ENCODE measurements at places on chromosomes 2 and 18.
A peak's percentile ranks its signal among the peaks of the same experiment; 100 is the strongest.

GRCh38 chr2:177169810-177170514, 42.6 kb upstream of the HNRNPA3 start:
- DNase-seq = no peak

- DNase-seq = peak; percentile 35
Measured at GRCh38 chr2:112881217-112881985, 29.6 kb upstream of the IL37 start.

- no peak for DNase-seq
Measured at GRCh38 chr2:18788592-18788991, 199.2 kb upstream of the NT5C1B start.

- peak; percentile 5 for DNase-seq
Measured at GRCh38 chr2:25473758-25474340, 132.1 kb upstream of the DNMT3A start.

DNA sequence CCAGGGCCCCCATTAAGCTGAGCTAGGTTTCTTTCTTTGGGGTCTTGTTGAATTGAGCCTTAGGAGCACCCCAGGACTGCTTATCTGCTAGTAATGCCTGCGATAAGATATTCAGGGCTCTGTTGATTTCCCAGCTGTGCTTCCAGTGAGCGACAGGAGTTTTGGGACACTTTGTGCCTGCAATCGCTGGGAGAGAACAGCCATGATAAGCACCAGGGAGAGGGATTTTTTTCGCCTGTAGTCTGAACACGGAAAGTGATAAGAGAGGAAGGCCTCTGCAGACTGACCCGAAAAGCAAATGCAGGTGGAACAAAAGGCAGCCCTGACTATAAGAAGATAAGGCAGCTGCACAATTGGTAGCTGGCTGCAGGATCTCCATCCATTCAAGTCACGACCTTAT, 244.3 kb downstream of the CNTNAP5 start:
- no peak for DNase-seq

DNA sequence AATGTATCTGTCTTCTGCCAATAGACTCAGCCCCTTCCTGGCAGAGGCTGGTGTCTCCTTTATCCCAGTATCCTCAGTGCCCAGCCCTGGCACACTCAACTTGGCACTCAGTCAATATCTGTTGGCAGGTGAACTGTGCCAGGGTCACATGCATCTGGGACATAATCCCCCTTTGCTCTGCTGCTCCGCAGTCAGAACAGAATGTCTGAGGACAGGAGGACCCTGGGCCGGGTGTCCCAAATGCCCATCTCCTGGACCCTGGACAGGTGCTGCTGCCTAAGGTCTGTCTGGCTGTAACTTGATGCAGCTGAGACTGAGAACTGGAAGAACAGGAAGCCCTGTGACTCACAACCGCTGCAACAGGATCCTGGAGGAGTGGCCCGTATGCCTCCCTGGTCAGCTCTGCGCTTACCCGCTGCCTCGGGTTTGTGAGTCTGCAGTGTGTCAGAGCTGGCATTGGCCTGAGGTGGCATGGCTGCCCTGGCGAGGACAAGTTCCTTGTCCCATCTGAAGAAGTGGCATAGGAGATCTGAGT, 11.4 kb downstream of the HK2 start:
- peak; percentile 68 for DNase-seq

DNA sequence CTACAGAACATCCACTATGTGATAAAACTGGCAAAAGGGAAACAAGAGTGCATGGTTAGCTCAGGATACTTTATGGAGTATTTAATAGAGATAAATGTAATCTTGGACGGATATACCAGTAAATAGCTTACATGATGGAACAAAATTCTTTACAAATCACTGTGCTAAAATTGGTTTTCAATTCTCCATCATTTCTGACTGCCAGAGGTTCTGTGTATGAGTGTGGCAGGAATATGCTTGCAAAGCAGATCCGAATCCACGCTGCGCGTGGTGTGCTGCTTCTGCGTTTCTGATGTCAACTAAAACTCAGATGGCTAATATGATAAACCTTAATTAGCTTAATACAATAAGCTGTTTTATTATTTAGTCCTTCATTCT, 2.1 kb downstream of the ZNF532 start:
- DNase-seq = no peak

- no peak for DNase-seq
Measured at GRCh38 chr18:45548614-45549013, 66.7 kb upstream of the SLC14A2 start.

DNA sequence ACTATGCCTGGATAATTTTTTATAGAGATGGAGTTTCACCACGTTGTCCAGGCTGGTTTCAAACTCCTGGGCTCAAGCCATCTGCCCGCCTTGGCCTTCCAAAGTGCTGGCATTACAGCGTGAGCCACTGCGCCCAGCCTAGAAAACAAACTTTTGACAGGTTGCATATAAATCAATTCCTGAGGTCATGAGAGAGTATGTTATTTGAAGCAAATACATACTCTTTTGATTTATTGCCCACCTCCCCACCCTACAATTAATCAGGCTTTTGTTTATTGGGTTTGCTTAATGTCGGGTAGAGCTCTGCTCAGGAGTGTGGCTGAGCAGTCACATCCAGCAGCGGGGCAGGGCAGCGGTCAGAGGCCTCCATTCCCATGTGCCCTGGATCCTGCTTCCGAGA, 37.9 kb upstream of the ASB1 start:
- no peak for DNase-seq

- DNase-seq = no peak
Measured at GRCh38 chr2:104043864-104044263, 810.1 kb upstream of the POU3F3 start.

- DNase-seq = no peak
Measured at GRCh38 chr18:49784427-49785185, 28.7 kb downstream of the ACAA2 start.

- no peak for DNase-seq
Measured at GRCh38 chr18:49017813-49018553, 67.2 kb upstream of the SMAD7 start.

DNA sequence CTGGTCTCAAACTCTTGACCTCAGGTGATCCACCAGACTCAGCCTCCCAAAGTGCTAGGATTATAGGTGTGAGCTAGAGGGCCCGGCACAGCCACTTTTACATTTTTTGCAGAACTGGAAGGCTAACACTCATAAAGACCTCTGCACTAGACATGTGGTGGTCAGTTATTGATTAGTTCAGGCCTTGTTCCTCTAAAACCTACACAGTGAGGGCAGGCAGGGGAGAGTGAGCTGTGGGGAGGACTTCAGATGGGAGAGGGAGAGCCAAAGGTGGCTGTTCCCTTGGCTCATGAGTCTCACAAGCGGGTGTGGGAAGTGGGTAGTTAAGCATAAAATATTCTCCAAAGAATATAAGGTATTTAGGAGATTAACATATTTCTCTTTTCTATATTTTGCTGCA, 29.3 kb upstream of the ACYP2 start:
- DNase-seq = no peak

DNA sequence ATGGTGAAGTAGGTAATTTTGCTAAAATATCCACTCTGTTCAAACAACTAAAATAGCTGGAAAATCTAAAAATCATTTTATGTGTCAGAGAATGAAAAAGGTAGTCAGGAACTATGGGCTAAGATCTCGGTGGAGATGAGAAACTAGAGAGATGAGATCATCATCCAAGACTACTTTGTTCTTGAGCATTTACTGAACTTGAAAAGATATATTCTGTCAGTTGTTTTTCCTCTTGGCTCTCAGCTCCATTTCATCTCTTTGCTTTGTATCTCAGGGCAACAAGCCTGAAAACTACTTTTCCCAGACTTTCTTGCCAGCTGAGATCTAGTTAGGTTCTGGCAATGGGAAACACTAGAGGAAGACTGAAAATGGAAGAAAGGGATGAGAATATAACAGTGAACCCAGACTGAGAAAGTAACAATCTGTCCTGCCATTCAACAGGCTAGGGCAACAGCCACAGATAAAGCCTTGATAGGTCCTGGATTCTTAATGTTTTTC, 346.2 kb upstream of the MEX3C start:
- no peak for DNase-seq

DNA sequence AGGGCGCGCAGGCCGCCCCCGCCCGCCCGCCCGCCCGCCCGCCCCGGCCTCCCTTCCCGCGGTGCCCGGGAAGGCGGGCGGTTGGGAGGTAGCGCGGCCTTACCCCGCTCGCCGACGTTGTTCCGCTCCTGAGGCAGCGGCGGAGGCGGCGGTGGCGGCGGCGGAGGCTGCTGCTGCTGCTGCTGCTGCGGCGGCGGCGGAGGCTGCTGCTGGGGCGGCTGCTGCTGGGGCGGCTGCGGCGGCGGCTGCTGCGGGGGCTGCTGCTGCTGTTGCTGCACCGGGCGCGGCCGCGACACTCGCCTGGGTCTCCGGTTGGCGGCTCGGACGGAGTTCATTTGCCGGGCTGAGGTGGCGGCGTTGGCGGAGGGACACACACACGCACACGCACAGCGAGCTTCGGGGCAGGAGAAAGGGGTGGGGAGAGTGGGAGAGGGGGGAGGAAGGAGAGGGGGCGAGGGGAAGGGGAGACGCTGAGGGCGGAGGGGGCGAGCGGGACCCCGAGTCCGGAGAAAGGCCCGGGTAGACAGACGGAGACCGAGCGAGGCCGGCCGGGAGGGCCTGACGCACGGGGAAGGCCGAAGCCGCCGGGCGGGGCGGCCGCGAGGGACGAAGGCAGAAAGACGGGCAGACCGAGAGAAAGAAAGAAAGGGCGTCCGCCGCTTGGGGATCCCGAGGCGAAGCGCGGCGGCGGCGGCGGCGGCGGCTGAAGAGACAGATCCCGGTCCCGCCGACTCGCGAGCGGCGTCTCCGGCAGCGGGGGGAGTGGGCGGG, 727 bp downstream of the FBXO11 start:
- DNase-seq = peak; percentile 71

DNA sequence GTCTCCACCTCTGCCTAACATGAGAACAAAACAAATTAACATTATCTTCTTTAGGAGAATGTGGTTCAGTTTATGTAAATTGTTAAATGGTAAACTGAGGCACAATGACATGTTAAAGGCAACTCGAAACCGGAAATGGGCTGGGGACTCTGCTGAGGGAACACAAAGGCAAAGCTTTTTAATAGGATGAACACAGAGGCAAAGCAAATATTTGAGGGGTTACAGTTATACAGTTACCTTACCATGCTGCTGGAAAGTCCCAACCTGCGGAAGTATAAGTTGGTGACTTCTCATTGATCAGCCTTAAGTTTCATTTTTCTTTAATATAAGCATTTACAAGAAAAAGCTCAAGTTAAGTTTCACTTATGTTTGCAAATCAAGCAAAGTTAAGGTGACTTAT, 195.0 kb downstream of the DLGAP1 start:
- no peak for DNase-seq

- no peak for DNase-seq
Measured at GRCh38 chr18:27372386-27372785, 187.3 kb upstream of the CHST9 start.

- DNase-seq = no peak
Measured at GRCh38 chr2:36486521-36487044, 111.4 kb downstream of the FEZ2 start.

DNA sequence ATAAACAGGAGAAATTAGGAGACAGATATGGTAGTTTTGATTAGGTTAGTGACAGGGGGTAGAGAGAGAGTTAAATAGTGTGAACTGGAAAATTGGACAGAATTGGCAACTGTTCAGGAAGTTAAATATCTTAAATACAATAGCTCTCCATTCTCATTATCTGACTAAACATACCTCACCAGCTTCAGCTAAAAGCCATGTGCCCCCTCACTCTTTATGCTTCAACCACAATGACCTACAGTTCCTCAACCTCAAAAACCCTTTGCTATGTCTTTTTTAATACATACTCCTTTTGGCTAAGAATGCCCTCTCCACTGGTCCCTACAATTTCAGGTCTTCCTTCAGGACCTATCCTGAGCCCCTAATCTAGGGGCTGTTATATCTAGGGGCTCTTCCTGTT, 740.2 kb upstream of the ZEB2 start:
- DNase-seq = no peak

- no peak for DNase-seq
Measured at GRCh38 chr18:68569936-68570335, 145.0 kb downstream of the TMX3 start.

DNA sequence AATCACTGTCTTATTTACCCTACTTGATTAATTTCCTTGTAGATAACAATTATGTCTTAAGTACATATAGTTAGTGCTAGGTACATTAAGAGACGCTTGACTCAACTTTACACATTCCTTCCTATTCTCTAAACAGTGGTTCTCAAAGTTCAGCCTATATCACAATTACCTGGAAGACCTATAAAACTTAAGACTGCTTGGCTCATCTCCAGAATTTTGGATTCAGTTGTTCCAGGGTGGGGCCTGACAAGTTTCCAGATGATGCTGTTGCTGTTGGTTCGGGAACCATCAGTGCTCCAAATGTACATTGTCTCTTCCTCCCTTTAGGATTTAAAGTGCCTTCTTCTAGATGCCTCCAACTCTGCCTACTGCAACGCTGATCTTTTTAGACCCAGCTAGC, 4.0 kb downstream of the PPP3R1 start:
- DNase-seq = no peak

- no peak for DNase-seq
Measured at GRCh38 chr2:207064128-207064690, 101.5 kb downstream of the KLF7 start.

GRCh38 chr18:37403788-37404187, 161.8 kb downstream of the CELF4 start:
- DNase-seq = no peak

DNA sequence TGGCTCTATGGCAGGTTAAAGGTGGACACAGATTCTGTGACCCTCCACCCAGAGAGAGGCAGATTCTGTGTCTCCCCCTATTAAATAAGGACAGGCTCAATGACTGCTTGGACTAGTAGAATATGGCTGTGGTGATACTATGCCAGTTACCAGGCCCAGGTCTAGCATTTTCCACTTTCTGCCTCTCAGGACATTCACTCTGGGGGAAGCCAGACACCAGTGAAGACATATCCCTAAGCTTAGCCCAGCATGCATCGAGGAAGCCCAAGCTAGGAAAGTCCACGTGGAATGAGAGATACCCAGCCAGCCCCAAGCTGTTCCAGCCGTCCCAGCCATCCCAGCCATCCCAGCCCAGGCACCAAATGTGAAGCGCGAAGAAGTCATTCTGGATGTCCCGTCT, 40.3 kb downstream of the ST6GAL2 start:
- DNase-seq = no peak

DNA sequence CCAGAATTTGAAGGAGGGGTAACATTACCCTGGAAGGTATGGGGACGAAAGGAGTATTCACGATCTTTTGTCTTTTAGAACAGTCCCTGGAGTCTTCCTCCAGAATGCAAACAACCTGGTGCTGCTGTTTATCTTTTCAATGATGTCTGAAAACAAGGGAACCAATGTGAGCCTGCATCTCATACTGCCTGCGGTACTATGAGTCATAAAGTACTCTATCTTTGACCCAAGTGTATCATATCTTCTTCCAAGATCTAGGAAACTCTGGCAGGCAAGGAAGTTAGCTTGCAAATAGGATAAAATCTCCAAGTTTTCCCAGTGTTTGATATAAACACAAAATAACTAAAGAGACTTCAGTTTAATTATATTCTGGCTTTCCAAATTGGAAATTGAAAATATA, 968.5 kb downstream of the LRP1B start:
- no peak for DNase-seq

DNA sequence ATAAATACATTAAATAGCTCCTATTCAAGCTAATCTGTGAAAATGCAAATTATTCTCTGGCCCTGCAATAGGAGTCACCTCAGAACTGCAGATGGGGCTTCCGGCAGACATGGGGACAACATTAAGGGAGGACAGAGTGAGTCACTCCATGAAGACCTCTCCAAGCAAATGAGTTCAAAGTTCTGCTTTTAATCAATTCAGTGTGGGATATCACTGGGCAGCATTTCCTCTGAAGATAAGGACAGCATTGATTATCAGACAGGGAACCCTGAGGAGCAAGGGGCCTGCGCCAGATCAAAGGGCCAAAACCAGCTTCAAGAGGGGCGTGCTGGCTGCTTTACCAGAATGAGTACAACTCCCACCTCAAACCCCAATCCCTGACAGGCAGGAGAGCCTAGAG, 356.9 kb upstream of the KLHL29 start:
- no peak for DNase-seq

Data from substantia nigra (tissue), 51 donors.